ENCODE measurements at places on chromosomes 11 and 22. TPM values are rescaled to one million over a fixed set of nuclear protein-coding genes. Genes with fewer than 3 reads are reported as not detected.

GRCh38 chr11:10695833-10696232 lies 2.3 kb upstream of the IRAG1 start:
- DNase-seq: no peak

DNA sequence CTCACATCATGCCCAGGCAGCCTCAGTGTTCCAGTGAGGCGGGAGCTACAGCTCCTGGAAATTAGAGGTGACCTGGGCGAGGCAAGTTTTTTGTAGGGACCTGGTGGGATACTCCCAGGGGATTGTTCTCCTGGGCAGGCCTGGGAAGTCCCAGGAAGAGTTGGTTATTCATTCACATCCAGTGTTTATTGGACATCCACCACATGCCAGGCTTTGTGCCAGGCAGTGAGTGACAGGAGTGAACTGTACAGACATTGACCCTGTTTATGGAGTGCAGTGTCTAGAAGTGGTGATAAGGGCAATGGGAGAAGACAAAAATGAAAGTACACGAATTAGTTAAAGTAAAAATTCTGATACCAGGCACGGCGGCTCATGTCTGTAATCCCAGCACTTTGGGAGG lies 29.4 kb downstream of the YWHAH start:
- DNase-seq: no peak

DNA sequence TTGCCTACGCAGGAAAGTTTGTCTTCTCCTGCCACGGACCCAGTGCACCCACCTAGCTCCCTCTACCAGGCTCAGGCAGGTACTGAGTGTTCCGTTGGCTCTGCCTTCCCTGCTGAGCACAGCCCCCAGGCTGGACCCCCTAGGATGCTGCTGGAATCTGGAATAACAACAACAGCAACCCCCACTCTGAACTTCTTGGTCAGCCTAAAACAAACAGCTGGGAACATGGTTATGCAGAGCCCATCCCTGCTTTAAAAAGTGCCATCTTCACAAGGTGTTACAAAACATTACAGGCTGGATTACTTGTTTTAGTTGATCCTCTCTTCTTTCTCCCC lies 1.8 kb downstream of the OPCML start:
- no peak for DNase-seq

- no peak for DNase-seq
Measured at GRCh38 chr11:10742460-10743208, 8.4 kb upstream of the CTR9 start.

DNA sequence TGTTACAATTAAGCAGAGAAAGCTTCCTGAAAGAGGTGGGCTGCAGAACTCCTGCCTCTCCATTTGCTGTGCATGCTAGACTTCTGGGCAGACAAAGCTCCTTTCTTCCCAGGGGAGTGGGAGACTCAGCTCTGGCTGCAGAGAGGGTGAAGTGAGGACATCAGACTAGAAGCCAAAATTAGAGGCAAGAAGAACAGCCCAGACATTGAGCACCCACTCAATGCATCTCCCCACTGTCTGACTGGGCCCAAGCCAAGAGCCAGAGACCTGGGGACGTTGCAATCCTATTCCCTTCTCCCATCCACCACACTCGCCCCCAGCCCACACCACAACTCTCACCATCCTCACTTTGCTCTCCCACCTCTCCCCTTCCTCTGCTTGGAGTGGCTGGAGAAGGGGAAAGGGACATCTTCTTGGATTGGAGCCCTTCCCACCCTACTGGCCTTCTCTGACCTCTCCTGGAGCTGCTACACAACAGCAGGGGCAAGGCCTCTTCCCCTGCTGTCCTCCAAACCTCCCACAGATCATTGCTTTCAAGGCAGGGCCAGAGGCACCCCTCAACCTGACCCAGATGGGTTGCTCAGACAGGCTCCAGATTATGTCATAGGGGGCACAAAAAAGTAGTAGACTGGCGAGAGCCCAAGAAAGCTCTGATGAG lies 477.7 kb upstream of the CADM1 start:
- DNase-seq: no peak

- DNase-seq: no peak
Measured at GRCh38 chr11:68335683-68336082, 23.3 kb downstream of the LRP5 start.

DNA sequence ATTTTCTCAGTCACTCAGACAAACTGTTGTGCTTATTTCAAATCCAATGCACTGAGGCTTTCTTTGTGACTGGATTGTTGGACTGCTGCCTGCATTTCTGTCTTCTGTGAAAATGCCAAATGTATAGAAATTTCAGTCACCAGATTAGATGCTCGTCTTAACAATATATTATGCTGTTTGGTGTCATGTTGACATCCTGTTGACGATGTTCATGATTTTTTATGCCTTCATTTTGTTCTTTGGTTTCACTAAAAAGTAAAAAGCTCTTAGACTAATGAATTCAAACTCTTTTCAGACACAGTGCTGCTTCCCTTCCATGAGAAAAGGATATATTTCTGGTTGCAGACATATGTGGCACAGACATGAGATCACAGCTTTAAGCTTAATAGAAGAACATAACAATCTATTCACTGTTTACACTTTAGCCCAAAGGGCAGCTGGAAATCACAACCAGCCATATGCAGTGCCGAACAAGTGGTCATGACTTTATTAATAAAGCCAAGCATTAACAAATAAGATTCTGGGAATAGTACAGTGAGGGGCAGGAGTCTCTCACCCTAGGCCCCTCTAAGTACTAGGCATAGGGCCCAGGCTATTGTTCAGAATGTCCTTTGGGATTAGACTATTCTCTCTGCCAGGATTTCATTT lies 9.4 kb upstream of the SOX6 start:
- DNase-seq: no peak

The FOLR2 gene
- total RNA-seq: 23.1 TPM

The RFPL1 gene
- total RNA-seq: not detected

The APOC3 gene
- total RNA-seq: not detected

The CLDN5 gene
- total RNA-seq: 167 TPM

The SLCO2B1 gene
- total RNA-seq: 181 TPM
